ENCODE measurements at places on chromosomes 1 and 21.

GRCh38 chr1:206770531-206771337 lies at the start of gene IL19:
Gene IL19 (plus strand): TSS chr1:206770773. CDS start chr1:206836663, 65,890 bp downstream.
- DNase-seq, result peak; percentile 42

DNA sequence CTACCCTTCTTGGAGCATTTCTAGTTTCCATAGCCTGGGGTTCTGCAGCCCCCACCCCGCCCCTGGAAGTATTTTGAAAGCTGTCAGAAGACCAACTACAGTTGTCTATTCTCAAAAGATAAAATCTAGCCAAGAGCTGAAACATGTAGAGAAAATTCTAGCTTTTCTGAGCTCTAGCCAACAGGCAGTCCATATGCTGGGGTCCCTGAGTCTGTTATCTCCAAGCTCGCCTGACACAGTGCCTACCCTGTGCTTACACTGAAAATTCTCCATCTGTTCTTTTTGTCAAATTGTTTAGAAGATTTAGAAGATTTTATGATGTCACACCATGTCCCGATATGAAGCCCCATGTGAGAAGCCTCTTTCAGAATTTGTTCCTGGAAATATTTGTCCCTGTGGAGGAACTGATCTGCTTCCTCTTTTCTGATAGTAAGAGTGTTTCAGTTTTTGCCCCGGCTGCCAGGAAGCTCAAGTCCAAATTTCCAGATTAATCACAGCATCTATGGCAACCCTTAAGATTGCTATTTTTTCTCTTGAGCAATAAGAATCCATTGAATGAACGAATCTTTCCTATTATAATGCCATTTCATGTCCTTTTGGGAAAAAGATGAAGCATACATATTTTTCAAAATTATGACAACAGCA lies 23.7 kb upstream of the CSF3R start:
- no peak for DNase-seq

- no peak for DNase-seq
Measured at GRCh38 chr1:239428120-239428710, 41.8 kb downstream of the CHRM3 start.

GRCh38 chr1:6831366-6831765 lies 46.1 kb downstream of the CAMTA1 start:
- DNase-seq, result no peak

DNA sequence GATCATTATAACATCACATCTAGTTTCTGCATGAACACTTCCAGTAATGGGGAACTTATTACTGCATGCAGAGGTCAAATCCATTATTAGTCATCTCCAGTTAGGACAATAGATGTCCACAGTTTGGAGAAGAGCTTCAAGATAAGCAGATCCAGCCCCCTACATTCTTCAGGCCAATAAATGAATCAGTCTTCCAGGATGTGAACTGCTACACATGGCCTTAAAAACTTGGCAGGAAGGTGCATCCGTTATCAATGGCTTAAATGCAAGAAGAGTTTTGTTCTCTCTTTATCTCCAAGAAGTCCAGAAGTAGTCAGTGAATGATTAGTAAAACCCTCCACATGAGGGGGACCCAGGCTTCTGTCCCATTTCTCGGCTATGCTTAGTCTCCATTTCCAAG lies 70.8 kb downstream of the DMRTA2 start:
- no peak for DNase-seq

DNA sequence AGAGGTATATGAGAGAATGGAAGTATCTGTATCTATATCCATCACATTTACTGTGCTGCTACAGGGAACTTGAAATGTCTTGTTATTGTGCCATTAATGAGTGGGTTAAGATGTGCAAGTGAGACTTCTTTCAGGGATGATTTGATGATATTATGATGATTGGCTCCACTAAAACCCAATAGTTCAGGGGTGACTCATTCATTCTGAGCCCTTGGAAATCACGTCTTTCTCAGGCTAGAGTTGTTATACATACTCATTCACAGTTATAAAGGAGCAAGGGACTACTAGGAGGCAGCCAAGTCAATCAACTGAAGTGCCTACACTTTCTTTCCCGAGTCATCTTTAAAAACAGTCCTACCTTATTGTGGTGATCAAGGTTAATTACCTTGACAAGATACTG lies 1109.8 kb upstream of the B3GALT2 start:
- no peak for DNase-seq

DNA sequence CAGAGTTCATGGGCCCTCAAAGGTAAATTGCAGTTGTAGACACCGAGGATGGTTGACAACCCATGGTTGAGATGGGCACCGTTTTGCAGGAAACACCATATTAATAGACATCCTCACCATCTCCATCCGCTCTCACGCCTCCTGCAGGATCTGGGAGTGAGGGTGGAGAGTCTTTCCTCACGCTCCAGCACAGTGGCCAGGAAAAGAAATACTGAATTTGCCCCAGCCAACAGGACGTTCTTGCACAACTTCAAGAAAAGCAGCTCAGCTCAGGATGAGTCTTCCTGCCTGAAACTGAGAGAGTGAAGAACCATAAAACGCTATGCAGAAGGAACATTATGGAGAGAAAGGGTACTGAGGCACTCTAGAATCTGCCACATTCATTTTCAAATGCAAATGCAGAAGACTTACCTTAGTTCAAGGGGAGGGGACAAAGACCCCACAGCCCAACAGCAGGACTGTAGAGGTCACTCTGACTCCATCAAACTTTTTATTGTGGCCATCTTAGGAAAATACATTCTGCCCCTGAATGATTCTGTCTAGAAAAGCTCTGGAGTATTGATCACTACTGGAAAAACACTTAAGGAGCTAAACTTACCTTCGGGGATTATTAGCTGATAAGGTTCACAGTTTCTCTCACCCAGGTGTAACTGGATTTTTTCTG lies 9.3 kb downstream of the SLAMF8 start:
- no peak for DNase-seq

GRCh38 chr1:61083013-61083806 lies 849 bp downstream of the NFIA start:
- peak; percentile 7 for DNase-seq

DNA sequence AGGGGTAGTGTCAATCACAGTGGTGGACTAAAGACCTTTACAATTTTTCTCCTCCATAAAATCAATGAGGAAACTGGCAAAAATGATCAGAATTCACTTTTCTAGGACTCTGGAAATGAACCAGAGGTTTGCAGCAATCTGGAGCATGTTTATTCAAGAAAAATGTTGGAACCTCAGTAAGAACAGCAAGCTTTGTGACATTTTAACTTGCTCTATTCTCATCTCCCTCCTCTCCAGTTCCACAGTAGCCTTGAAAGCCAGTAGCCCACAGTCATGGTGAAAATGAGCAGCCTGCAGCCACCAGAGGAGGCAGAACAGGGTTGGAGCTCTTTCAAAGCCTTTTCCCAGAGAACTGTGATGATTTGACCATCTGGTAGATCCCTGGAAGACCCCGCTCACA lies 9.1 kb downstream of the TTC4 start:
- no peak for DNase-seq

DNA sequence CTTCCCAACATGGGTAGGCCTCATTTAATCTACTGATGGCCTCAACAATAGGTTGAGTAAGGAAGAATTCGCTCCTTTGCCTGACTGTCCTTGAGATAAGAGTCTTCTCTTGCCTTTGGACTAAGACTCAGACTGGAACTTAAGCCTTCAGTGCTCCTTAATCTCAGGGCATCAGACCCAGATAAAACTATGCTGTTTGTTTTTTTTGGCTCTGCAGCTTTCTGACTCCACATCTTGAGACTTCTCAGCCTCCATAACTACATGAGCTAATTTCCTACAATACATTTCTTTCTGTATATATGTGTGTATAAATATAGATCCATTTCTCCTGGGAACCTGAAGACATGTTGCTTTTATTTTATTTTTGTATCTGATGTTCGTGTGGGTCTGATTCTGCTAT lies 1470.7 kb upstream of the PRMT6 start:
- no peak for DNase-seq

GRCh38 chr1:117770981-117771531 lies 158.4 kb downstream of the GDAP2 start:
- no peak for DNase-seq

GRCh38 chr1:248834343-248834940 lies 3.6 kb upstream of the ZNF672 start:
- DNase-seq, result no peak

- peak; percentile 8 for DNase-seq
Measured at GRCh38 chr1:15501208-15502032, 22.6 kb downstream of the CASP9 start.

GRCh38 chr1:167479331-167479979 lies 38.9 kb downstream of the CD247 start:
- DNase-seq, result no peak

DNA sequence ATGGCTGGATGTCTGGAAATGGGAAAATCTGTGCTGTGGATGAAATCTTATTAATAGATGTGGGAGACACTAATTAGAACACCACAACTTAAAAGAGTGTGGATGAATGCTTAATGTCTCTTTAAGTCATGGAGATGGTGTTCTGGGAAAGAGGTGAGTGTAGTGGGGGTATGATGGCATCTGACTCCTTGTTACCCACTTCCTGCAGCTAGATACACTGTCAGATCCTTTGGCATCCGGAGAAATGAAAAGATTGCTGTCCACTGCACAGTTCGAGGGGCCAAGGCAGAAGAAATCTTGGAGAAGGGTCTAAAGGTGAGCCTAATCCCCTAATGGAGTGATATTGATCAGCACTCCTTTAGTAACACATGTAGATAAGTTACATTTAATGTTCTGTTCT lies 2.0 kb downstream of the RPL11 start:
- no peak for DNase-seq

- no peak for DNase-seq
Measured at GRCh38 chr1:243246916-243247315, 8.2 kb downstream of the CEP170 start.

- no peak for DNase-seq
Measured at GRCh38 chr1:20487236-20487590, 1.2 kb upstream of the CAMK2N1 start.

GRCh38 chr1:38344716-38345115 lies 298.1 kb upstream of the POU3F1 start:
- DNase-seq, result no peak

DNA sequence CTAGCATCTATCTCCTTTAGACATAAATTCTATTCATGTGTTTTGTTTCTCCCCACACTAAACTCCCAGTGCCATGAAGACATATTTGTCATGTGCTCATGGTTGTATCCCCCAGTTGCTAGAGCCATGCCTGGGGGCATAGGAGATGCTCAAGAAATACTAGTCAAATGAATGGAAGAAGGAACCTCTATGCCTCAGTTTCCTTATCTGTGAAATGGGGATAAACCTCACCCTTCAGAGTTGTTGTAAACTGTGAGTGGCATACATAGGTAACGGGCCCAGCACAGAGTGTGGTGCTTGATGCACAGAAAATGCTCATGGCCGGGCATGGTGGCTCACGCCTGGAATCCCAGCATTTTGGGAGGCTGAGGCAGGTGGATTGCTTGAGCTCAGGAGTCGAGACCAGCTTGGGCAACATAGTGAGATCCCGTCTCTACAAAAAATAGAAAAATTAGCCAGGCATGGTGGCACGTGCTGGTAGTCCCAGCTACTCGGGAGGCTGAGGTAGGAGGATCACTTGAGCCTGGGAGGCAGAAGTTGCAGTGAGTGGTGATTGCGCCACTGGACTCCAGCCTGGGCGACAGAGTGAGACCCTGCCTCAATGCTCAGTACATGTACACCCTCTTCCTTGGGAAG lies 8.7 kb downstream of the LDLRAD2 start:
- DNase-seq, result no peak

DNA sequence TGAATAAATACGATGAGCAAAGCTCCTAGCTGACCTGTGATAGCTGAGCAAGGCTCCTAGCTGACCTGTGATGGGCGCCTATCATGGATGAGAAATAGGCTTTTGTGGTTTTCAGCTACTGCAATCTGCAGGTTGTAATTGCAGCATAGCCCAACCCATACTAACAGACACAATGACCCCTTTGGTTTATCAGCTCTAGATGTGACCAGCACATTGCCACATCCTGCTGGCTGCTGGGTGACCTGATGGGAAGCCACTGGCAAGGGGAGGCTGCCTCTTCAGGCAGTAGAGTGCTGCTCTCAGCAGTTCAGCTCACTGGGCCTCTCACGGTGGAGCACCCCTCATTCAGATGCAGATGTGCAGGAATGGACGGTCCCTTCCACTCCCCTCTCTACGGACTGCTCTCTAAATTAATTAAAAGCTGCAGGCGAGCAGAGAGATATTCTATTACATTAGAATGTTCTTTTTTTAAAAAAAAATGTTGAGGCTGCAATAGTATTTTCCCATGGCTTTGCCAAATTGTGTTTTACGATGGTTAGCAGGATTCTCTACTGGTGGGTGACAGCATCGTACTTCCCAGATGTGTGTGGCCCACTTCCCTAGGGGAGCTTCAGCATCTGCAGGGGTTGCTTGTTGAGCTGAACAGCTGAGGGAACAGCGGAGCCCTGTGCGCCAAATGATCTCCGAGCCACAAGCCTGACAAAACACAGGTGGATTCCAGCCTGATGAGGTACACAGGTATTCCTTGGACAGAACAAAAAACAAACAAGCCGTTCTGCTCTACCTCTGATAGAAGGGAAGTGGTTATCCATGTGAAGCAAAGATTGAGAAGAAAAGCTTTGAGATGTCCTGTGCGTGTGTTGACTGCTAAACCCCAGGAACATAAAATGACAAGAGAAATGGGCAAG lies 65.0 kb downstream of the SYT6 start:
- no peak for DNase-seq

GRCh38 chr1:87644033-87644578 lies 315.4 kb downstream of the LMO4 start:
- no peak for DNase-seq

DNA sequence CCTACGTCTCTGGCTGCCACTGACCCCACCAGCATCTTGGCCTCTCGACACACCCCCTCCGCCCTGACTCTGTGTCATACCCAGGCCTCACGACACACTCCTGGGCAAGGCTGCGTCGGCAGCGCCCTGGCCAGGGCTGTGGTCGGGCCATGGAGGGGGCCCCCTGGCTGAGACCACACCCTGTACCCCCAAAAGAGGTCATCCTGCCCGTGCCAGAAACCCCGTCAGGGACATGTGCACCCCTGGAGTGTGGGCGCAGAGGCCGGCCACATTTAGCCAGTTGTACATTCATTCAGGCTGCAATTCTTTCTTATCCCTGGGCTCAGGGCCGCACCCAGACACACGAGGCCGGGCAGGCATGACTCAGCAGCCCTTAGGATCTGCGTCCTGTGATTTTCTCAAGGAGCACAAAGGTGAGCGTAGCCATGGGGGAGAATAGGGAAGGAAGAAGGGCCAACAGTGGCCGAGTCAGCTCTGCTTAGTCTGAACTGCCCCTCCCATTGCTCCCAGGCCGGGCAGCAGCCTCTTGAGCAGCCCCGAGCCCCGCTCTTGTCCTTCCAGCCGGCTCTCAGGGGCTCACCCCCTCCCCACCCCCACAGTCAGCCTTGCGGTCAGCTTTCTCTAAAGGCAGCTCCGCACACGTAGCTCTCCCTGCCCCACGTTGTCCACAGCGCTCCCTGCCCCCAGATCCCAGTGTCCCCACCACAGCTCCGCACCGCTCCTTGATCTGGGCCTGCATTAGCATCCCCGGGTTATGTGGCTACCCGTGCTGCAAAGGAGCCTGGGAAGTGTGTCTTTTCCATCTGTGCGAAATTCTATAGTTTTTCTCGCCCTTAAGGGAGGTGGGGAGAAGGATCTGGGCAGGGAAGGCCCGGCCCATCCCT lies 7.9 kb downstream of the CSTB start:
- no peak for DNase-seq

- DNase-seq, result no peak
Measured at GRCh38 chr1:14017531-14017961, 317.6 kb downstream of the PRDM2 start.

Data from stimulated activated naive CD4-positive, alpha-beta T cell (primary cell).